Uterus (tissue), 4 donors: ENCODE measurements at places on chromosomes 7 and 10. TPM values are rescaled to one million over a fixed set of nuclear protein-coding genes. Genes with fewer than 3 reads are reported as not detected.

DNA sequence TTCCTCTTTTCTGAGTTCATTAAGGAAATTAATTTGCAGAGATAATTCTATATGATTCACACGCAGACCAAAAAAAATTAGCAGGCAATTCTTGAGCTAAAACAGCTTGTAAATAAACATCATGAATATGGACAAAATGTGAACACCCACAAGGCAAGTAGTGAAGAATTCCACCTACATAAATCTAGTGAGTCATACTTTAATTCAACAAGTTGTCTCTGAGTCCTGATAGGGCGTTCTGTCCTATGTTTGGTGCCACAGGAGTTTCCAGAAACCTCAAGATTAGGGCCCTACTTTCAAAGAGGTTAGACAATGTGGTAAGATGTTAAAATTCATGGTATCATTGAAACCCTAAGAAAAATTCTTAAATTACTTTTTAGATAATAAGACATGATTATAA, 122.3 kb downstream of the SGMS1 start:
- no peak for DNase-seq
- no peak overlapping the region for H3K27ac ChIP-seq
- peaks cover 10% of the 10 kb centered on the region for H3K4me1 ChIP-seq
- H3K27me3 ChIP-seq = no peaks in the 10 kb centered on the region
- no peak overlapping the region for H3K4me3 ChIP-seq

The NYAP1 gene
- 0.51 TPM for total RNA-seq

DNA sequence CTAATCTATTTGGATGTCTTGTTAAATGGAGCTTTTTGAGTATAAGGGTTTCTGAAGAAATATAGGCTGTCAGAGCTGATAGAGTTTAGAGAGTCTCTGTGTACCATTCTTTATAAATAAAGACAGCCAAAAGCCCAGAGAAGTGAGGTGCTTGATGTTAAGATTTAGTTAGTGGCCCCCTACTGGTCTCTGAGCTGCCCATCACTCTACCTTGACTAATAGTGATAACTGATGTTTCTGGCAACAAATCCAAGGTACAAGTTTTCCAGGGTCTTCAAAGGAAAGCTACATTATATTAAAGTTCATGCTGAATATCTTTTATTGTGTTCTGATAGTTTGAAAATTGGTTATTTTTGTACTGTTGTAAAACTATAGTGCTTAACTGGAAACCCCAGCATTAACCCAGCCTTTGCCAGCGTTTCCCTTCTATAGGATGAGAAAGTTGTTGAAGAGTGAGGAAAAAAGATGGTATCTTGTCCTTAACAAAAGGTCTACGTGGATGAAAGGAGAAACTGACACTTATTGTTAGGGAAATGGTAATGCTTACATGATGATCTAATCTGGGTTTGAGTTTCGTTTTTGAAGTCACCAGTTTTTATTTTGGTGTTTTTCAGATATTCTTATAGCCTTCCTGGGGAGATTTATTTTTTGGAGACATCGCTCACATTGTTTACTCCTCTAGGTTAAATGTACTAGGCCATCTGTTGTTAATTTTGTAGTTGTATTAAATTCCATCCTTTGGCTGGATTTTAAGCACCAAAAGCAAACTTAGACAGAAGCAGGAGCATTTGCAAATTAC, 79.0 kb downstream of the AUTS2 start:
- H3K27me3 ChIP-seq = no peaks in the 10 kb centered on the region
- peak overlapping the region; percentile 68 for H3K27ac ChIP-seq
- no peaks in the 10 kb centered on the region for H3K36me3 ChIP-seq
- no peak overlapping the region for H3K4me3 ChIP-seq
- no peaks in the 10 kb centered on the region for H3K4me1 ChIP-seq

The FMC1 gene
- total RNA-seq = 5.9 TPM

DNA sequence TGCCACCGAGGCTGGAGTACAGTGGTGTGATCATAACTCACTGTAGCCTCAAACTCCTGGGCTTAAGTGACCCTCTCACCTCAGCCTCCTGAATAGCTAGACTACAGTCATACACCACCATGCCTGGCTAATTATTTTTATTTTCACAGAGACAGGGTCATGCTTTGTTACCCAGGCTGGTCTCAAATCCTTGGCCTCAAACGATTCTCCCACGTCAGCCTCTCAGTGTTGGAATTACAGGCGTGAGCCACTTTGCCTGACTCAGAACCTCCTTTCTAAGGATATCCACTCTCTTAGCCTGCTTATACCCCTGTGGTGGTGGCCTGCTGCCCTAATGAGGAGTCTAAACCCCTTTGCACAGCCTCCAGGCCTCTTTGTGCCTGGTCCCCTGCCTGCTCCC, 4.2 kb upstream of the IGFBP1 start:
- H3K4me1 ChIP-seq = peaks cover 12% of the 10 kb centered on the region
- no peak for DNase-seq
- no peak overlapping the region for H3K4me3 ChIP-seq
- no peak overlapping the region for H3K27ac ChIP-seq

DNA sequence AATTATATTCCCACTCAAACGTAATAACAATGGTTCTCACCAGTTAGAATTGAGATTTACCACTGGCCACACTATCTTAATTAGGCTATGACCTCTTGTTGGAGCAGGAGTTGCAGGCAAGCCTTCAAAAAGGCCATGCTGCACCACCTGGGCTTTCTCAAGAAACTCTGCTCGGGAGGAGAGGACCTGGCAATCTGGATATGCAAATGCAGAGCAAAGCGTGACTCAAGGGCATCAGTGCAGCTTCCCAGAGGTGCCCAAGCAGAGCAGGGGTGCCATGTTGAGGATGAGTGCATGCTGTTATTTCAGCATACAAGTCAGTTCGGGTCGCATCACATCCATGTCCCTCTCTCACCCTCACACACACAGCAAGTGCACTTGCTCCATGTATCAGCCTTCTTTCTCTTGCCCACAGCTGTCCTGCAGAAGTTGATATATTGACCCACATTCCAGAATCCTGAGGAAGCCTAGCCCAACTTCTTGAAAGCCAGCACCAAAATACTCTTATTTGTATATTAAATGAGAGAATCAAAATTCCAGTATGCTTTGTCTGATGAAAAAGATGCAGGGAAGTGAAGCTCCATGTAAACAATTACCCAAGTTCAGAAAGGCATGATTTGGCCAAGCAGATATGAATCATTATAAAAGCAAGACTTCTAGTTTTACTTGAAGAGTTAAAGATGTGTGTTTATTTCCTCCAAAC, 55.7 kb upstream of the IL6 start:
- DNase-seq = no peak
- no peak overlapping the region for H3K27ac ChIP-seq
- H3K27me3 ChIP-seq = no peaks in the 10 kb centered on the region
- no peaks in the 10 kb centered on the region for H3K36me3 ChIP-seq
- H3K4me1 ChIP-seq = no peaks in the 10 kb centered on the region
- H3K4me3 ChIP-seq = no peak overlapping the region

DNA sequence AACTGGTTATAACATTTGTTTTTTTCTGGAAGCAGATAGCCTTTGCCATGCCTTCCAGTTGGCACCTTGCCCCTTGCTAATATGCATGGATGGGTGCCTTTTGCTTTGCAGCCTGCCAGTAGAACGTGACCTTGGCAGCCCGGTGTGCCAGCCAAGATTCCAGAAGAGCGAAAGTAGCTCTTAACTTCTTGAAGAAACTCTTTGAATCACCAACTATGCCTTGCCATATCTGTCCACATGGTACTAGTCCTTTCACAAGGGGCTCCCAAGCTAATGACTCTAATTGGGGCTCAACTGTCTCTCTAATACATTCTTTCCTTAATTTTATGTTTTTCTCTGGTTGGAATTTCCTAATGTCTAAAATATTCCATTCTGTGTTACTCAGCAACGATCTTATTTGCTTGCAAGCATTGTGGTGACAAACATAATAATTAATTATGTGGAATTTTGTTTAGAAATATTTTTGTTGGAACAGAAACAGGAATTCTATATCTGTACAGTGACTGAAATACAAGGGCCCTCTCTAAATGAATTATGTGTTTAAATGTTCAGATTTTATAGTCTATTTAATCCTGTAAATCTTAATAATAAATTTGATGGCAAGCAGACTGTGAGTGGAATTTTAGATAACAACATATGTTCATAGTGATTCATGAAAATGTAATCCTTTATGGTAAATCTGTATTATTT, 45.8 kb downstream of the HDAC9 start:
- H3K27ac ChIP-seq = peak overlapping the region; percentile 53
- no peaks in the 10 kb centered on the region for H3K27me3 ChIP-seq
- H3K4me3 ChIP-seq = no peak overlapping the region
- H3K36me3 ChIP-seq = no peaks in the 10 kb centered on the region
- peak; percentile 41 for DNase-seq

- H3K4me1 ChIP-seq = no peaks in the 10 kb centered on the region
- no peak for DNase-seq
- no peaks in the 10 kb centered on the region for H3K36me3 ChIP-seq
- H3K27me3 ChIP-seq = no peaks in the 10 kb centered on the region
- no peak overlapping the region for H3K4me3 ChIP-seq
Measured at GRCh38 chr10:7551950-7552716, 114.6 kb downstream of the ITIH5 start.

The PRSS37 gene
- total RNA-seq = not detected

The ASB10 gene
- not detected for total RNA-seq

The PRRT4 gene
- 1.7 TPM for total RNA-seq

GRCh38 chr7:71495828-71496227, 363.9 kb downstream of the GALNT17 start:
- H3K27ac ChIP-seq = no peak overlapping the region
- no peaks in the 10 kb centered on the region for H3K36me3 ChIP-seq
- H3K4me3 ChIP-seq = no peak overlapping the region
- no peaks in the 10 kb centered on the region for H3K4me1 ChIP-seq
- no peak for DNase-seq

- H3K4me1 ChIP-seq = no peaks in the 10 kb centered on the region
- no peak overlapping the region for H3K4me3 ChIP-seq
- no peaks in the 10 kb centered on the region for H3K27me3 ChIP-seq
Measured at GRCh38 chr10:7475939-7476338, 65.1 kb upstream of the SFMBT2 start.
